ENCODE measurements at places on chromosomes 2 and 18.

DNA sequence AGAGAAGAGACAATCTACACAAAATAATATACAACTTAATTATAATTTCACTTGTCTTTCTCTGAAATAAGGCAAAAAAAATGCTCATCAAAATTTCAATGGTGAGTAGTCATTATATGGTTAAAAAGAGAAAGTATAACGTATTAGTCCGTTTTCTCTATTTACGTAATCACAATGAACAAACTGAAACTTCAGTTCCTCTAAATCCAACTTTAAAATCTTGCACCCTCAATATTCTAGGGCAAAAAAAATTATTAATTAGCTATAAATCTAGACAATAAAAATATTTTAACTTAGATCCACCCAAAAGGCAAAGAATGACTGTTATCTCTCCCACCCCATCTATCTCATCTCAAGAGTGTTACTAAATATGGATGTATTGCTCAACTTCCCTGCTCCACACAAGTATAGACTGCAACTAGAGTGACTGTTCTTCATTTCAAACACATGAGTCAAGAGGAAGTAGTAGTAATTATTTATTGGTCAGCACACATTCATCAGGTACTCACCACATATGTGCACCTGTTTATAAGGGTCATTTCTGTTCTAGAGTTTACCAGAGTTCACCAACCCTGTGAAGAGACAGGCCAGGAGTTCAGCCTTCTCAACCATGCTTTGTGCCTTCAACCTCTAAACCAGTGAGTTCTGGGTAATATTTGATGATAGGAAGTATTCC, 36.4 kb downstream of the STK39 start:
- DNase-seq, result no peak

- no peak for DNase-seq
Measured at GRCh38 chr2:28063492-28063962, 173.0 kb downstream of the BABAM2 start.

DNA sequence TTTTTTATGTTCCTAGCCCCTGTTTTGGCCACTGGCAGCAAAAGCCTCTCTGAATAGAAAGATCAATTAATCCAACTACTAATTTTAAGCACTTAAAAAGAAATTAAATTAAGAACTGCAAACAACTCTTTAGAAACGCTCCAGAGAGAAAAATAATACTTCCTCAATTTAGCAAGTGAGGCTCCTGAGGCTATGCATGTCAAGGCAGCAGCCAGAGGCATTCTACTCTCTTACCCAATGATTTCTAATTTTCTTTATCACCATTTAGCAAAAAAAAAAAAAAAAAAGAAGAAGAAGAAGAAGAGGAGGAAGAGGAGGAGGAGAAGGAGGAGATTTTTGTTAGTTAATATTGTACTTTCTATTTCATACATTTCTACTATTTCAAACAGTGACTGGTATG, 68.5 kb downstream of the TMEM237 start:
- no peak for DNase-seq

DNA sequence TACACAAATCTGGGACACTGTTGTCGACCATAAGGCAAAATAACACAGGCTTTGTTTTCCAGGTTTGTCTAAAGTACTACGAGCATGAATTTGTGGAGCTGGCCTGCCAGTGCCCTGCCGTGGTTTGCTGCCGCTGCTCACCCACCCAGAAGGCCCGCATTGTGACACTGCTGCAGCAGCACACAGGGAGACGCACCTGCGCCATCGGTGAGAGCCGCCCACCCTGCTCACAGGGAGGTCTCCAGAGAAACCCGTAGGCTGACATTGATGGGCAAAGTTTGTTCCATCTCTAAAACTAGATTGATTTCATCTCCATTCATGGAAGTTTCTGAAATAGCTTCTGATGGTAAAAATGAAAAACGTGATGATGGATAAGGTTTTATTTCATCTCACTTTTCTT, 50.4 kb upstream of the NFATC1 start:
- DNase-seq, result no peak

GRCh38 chr18:75638223-75638775, 210.8 kb upstream of the SMIM21 start:
- DNase-seq, result no peak

- DNase-seq, result no peak
Measured at GRCh38 chr2:21412944-21413443, 289.2 kb downstream of the TDRD15 start.

- DNase-seq, result no peak
Measured at GRCh38 chr2:156437272-156437930, 1.2 kb downstream of the GPD2 start.

All from ovary (tissue), 10 donors.